ENCODE measurements at places on chromosomes 13 and 19.

GRCh38 chr13:23561261-23561660 is 9.0 kb upstream of the TNFRSF19 start:
- no peak for DNase-seq

- peak; percentile 9 for DNase-seq
These were observed 1.2 kb upstream of the DCT start for GRCh38 chr13:94480672-94481145.

DNA sequence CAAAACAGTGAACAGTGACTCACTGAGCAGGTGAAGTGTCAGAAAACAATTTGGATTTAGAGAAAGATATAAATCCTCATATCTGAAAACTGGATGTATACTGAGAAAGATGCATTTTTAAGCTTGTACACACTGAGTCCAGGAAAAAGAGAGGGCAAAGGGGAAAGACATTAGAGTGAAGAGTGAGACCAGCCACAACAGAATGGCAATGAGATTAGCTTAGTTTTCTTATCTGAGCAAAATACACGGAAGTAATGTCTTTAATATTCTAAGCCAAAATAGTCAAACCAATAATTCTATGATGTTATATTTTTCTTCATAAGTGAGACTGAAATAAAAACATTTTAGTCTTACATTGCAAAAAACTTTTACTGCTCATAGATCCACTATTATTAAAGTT is 236.0 kb downstream of the SLITRK5 start:
- DNase-seq, result no peak

DNA sequence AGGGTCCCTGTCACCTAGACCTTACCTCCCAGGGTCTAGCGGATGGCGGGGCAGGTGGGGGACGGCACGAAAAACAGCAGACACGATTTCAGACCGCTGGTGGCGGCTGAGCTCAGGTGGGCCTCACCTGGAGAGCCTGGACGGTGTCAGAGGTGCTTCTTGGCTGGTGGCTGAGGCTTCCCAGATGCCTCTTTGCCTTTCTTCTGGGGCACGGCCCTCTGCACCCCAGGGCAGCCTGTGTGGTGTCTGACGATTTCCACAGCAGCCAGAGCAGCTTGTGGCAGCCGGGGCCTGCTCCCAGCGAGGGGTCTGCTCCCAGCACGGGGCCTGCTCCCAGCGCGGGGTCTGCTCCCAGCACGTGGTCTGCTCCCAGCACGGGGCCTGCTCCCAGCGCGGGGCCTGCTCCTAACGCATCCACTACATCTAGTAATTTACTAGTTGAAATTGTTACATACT is 66.7 kb downstream of the ATP11A start:
- peak; percentile 4 for DNase-seq

- no peak for DNase-seq
These were observed 829 bp upstream of the ATCAY start for GRCh38 chr19:3879656-3880055.

- no peak for DNase-seq
These were observed 101.8 kb downstream of the SOX1 start for GRCh38 chr13:112168761-112169160.

- DNase-seq, result no peak
These were observed 673.7 kb upstream of the MIR17HG start for GRCh38 chr13:90673746-90674145.
